EL (cell line): ENCODE measurements at places on chromosomes 11 and 22.
A peak's percentile ranks its signal among the peaks of the same experiment; 100 is the strongest.

DNA sequence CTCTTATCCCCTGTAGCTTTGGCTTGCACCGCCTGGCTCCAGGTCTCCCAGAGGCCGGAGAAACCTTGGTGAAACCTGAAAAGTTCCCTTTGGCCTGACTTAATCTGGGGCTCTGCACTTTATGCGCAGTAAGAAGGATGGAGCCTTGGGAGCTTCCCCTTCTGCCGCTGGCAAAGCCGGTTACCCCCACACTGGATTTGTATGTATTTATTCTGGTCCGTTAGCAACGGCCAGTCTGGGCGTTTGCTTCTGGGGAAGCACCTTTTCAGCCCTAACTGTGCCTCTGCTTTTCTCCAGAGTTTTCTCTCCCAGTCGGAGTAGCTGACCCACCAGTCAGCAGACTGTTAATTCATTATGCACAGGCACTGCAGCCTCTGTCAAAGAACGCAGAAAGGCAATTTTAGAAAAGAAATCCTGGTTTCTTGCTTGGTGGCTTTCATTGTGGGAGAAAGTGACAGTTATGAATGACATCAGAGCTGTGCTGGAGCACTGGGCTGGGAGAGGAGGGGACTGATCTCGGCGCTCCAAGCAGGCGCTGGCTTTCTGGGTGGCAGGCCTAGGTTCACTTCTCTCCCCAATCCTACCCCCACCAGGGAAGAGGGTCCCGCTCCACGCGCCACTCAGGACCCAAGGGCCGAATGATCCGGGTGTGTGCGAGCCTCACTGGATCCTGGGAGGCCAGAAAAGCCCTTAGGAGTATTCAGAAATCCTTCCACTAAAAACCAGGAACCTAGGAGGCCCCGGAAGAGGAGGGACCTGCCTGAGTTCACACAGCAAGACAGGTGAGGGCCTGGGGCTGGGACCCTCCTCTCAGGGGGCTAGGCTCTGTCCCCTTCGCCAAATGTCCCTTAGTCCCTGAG, 70.2 kb downstream of the RTL6 start:
- DNase-seq, result no peak

DNA sequence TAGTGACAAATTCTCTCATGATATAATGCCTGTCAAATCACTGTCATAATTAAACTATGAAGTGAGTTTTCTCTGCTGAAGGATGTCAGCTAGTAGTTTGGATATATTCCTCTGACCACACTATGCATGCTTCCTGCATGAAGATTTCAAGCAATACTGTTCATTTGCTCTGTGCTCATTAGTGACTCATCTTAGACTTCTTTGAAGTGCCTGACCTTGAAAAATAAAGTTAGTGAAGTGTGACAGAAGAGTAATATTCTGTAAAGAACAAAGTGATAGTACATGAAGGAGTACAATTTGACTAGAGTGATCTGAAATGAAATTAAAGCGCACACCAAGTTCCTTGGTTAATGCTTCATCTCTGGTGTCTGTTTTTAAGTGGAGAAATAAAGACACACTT, 629.5 kb upstream of the ANO3 start:
- no peak for DNase-seq

- DNase-seq, result no peak
These were observed 12.5 kb downstream of the LMO2 start for GRCh38 chr11:33879375-33879774.

GRCh38 chr11:115912484-115912945, 408.3 kb upstream of the CADM1 start:
- DNase-seq, result no peak

DNA sequence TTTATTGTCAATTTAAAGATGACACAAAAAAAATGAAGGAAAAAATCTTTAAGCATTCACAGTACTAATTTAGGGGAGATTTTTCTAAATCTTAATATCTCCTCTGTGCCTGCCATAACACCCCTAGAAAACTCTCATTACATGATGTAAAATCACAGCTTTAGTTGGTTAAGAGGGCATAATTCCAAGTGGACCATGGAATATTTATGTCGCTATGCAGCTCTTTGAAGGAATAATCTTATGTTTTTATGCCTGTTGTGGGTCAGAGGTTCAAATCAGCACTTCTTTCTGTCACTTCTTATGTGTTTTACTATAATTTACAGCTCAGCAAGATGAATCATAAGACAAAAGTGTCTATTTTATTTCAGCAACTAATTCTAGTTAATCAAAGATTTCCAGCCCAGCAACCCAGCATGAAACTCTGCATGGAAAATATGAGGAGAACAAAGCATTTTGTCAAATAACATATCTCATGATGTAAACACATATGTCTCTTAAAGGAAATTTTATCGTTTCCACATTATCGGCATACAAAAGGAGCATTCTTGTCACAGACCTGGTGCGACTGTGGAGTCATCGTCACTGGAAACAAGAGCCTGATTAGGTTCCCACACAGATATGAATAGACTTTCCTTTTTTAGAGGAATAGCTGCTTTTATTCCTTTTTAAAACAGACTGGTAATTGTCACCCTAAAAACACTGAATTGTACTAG, 274.8 kb downstream of the SOX6 start:
- no peak for DNase-seq

GRCh38 chr22:35641494-35642120, 6.6 kb upstream of the APOL6 start:
- no peak for DNase-seq

DNA sequence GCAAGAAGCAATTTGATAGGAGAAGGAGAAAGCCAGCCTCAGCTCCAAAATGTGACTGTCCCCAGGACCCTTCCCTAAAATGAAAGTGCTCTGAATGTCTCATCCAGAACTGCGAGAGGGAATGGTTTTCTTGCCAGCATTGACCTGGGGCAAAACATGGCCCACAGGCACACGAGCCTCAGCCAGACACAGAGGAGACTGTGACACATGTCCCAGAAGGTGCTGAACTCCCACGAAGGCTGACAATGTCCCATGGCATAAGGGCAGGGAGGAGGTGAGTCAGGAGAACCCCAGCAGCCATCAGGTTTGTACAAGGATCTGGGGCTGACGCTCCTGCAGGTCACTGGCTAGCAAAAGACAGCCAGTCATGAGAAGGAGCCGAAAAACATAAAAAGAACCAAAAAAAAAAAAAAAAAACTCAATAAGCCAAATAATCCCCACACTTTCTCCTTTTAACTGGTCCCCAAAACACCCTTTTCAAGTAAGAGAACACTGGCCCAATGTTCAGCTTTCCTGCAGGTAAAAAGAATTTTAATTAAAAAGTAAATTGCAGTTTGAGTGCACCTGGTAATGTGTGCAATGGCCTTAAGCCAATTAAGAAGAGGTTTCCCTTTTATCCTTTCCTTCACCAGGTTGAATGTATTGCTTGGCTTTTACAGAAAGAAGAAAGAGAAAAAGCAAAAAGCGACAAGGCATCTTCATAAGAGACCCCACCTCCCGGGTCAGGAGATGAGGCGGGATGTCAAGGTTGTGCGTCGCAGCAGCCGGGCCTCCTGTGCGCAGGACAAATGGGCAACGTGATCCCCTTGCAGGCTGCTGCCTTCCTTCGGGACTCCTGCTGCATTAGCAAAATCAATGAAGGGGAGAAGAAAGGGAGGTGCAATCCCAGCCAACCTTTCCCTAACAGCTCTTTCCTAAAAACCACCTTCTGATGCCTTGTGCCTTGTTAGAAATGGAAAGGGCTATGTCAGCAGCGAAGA, 43.6 kb downstream of the GALNT18 start:
- DNase-seq, result no peak

GRCh38 chr11:128886406-128887124, 4.6 kb upstream of the KCNJ5 start:
- DNase-seq, result no peak

GRCh38 chr22:27648074-27648473, 153.5 kb downstream of the MN1 start:
- no peak for DNase-seq

- DNase-seq, result no peak
These were observed 519.6 kb upstream of the TENM4 start for GRCh38 chr11:79960461-79960860.

DNA sequence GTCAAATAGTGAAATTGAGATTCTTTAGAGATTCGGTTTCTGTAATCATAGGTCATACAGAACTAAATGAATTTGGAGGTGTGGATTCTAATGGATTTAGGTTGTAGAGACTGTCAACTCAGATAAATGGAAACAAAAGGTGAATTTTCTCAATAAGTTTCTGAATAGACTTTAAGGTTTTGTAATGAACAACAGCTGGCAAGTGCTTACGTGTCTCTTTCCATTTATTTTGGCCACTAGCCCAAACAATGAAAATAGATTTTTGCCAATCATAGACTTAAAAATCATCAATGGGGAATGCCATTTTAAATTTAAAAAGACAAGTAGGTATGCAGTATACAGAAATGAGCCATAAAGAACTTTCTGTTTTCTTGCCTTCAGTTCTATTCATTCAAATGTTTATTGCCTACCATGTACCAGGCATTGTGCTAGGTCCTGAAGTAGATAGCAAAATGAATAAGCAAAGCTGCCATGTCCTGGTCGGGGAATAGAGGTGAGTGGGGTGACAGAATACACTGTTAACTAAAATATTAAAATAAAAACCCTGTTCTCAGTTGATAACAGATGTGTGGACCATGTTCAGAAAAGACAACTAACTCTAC, 16.9 kb upstream of the TMEM135 start:
- no peak for DNase-seq

- peak; percentile 53 for DNase-seq
These were observed 19.0 kb upstream of the E2F8 start for GRCh38 chr11:19259487-19260345.

DNA sequence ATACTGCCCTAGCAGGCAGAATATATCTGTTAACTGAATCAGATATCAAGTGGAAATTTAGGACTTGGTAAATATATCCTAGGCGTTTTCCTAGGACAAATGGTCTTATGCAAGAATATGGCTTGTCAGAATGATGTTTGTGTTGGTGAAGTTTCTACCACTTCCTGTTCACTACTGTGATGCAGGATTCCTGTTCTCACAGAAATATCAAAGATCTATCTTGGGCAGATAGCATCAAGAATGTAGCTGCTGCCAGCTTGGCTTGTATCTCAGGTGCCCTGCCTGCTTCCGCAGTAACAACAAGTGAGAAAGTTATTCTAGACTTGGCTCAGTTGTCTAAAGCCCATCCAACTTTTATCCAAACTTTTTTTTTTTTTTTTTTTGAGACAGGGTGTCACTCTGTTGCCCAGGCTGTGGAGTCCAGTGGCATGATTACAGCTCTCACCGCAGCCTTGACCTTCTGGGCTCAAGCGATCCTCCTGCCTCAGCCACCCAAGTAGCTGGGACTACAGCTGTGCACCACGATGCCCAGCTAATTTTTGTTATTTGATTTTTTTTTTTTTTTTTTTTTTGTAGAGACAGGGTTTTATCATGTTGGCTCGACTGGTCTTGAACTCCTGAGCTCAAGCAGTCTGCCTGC, 61.3 kb downstream of the PPME1 start:
- DNase-seq, result no peak

- DNase-seq, result peak; percentile 71
These were observed 15.0 kb upstream of the APOA1 start for GRCh38 chr11:116852261-116853031.

GRCh38 chr11:69480547-69481392, 693 bp upstream of the LINC01488 start:
- peak; percentile 21 for DNase-seq

DNA sequence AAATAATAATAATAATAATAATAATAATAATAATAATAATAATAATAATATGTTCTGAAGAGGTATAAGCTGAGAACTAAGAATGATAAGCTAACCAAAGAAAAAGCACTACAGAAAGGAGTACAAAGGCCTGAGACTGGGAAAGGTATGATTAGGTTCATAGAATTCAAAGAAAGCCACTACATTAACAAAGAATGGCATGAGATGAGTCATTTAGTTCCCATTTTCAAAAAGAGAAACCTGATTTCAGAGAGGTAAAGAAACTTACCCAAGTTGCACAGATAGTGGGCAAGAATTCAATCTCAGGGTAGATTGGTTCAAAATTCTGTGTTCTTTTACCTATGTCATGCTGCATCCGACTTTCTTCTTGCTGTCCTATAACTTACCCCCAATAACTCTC, 350.9 kb downstream of the TTC28 start:
- DNase-seq, result no peak

DNA sequence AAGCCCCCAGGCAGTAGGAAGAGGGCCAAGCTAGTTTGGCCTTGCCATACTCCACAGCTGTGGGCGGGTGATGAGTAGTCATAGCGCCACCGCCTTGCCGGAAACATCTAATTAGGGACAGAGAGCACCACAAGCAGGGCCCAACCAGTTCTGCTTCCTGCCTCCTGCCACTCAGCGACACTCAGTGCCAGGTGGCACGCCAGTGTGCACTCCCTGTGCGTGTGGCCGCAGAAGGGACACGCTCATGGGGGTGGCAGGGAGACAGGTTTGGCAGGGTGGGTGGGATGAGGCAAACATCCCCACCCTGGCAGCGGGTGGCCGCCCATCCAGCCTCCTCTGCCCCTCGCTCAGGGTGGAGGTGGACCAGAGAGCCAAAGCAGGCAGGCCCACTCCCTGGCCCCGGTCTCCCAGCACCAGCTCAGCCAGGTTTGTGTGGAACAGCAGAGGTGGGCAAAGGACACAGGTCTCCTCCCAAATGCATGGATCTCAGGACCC, 4.9 kb downstream of the OVOL1 start:
- DNase-seq, result peak; percentile 23

DNA sequence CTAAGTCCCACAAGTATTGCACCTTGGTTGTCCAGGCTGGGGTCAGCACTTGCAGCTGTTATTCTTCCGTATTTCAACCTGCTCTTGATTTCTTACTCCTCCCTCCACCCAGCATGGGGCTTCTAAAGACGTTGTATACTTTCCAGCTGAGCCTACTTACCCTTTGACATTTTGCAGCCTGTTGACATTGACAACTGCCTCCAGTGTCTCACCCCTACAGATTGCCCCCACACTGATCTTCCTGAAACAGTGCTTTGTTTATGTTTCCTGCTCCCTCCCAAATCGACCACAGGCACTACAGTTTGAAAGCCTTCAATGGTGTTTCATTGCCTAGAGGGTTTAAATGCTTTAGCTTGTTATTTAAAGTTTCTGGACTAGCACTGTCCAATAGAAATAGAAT, 56.6 kb downstream of the FAM83F start:
- DNase-seq, result no peak

GRCh38 chr22:23801886-23802377, 15.2 kb downstream of the SMARCB1 start:
- DNase-seq, result no peak

DNA sequence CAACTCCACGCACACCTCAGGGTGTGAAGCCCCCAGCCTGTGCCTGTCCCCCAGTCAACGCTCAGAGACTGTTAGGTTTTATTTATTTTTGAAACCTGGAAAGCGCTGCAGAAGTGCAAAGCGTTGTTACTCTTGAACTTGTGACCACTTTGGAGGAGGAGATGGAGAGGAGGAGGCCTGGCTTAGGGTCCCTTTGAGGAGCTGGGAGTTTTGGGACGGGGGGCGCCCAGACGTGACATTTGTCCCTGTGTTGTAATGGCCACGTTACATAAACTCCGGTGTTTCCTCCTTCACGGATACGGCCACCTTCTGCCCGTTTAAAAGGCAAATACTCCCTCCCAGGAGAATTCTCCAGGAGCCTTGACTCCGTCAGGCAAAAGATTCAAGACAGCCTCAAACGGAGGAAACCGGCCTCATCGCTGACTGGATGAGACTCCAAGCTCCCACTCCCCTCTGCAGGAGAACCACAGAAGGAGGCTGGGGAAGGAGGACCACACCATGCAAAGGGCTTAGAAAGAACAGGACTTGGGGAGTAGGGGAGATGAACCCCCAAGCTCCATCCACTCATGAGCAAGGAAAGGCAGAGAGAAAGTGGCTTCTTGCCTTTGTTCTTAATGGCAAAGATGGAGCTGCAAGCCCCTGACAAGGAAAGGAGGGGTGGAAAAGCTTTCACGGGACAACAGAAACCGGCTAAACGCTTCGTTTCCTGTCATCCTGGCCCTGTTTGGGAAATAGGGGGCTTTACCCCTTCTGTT, 630 bp downstream of the PIK3IP1 start:
- DNase-seq, result peak; percentile 27
